ENCODE measurements at places on chromosomes 13 and 19.

DNA sequence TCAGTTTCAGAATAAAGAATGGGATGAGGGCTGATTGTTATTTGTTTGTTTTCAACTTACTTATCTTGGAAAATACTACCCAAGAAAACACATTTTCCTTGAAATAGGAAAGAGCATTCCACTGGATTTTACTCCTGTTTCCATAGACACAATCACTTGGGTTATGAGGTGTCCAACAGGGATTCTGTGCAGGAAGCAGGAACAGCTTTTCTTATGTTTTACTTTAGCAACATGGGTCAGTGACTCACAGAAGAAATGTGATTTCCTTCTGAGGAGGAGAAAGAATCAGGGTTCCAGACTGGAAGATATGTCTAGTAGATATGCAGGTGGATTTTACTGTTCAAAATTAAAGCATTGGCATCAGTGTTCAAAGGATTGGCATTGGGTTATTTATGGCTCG is 180.8 kb upstream of the GPC6 start:
- DNase-seq = no peak

DNA sequence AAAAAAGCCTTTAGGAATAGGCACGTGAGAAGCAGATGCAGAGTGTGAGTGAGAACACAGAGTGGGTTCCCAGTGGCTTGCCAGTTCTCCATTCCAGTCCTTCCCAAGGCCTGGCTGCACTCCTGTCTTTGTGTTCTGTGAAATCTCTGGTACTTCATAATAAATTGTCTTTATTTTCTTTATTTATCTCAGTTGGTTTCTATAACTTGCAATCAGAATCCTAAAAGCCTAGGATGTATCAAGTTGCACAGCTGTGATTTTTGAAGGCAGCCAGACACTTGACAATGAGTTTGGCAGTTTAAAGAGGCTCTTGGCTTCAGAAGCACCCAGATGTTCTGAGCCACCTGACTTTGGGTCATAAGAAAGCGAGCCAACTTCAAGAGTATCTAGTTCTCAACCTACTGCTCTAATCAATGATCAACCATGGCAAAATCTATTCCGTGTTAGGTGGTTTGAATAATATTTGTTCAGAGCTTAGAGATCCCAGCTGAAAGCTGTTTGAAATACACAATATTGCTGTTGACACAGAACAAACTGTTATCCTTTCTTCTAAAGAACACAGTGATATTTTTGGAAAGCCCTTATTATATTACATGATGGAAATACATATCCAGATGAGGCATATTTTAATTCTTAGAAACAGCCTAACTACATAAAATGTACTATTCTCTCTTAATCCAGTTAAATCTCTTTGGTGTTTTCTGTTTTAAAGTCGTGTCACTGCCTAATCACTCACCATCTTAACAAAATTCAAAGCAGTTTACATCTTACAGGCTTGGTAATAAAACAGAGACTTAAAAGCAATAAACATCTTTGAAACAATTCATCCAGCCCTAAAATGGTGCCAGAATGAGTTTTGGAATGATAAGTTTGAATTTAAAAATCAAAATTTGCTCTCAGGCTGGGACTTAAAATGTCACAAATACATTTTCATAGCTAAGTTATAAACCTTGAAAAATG is 483.0 kb upstream of the NBEA start:
- no peak for DNase-seq

- no peak for DNase-seq
These were observed 87.8 kb downstream of the ANKRD10 start for GRCh38 chr13:110826861-110827672.

DNA sequence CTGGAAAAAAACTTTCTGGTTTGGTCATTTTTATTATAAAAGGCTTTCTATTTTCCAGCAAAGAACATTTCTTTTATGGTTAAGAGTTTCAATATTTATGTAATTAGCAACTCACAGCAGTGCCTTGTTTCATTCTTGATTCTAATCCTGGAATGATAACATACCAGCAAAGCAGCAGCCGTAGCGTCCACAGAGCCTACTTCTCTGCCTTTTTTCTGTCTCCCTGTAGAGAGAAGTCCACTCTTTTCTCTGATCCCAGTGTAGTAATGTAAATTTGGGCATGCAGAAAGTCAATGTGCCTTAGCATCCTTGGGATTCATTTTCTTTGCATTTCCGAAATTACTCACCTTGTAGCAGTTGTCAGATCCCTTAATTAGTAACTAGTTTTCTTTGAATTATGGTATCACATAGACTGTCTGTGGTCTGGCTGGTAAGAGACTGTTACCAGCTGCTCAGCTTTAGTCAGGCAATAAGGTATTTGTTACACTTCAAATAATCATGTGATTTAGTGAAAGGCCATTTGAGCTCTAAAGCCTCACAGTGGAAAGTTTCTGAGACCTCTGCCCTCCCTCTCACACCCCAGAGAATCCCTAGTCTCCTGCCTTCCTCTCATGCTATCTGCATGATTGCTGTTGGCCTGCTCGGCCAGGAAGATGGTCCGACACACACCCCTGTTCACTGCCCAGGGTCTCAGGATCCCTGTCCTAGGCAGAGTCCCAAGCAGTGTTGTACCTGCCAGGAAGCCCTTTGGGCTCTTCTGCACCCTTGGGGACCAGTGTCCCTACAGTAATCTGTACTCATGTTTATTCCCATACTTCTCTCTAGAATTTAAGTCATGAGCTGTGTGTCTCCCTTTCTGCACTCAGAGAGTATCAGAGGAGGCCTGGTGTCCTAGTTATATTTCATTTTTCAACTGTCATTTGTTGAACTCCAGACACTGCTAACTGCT is 86.3 kb downstream of the LRCH1 start:
- no peak for DNase-seq

DNA sequence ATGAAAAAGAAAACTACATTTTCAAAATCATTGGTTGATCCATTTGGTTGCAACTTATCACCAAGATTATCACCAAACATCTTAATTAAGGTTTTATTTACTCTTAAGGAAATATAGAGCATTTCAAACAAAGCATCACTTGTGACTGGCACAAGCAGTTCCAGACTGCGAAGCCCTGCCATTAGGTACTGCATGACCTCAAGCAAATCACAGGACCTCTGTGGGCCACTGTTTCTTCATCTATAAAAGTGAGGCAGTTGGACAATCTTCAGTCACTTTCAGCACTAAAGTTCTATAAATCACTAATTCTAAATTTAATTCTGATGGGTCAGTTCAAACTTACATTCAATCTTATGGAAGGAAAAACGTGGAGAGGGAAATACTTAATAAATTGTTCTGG is 2.0 kb downstream of the ELF1 start:
- DNase-seq = no peak

DNA sequence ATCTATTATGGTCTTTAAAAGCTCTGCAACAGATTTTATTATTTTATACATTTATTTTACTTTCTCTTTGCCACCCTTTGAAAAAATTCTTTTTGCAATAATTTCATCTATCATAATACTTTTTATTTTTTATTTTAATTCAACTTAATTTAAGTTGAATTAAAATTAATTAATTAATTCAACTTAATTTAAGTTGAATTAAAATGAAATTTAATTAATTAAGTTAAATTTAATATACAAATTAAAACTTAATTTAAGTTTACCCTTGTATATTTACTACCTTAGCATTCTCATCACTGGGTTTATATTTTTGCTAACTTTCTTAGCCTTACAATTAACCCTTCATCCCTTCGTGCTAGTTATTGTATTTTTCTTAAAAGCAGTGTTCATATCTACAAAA is 301.4 kb downstream of the SLITRK5 start:
- no peak for DNase-seq

DNA sequence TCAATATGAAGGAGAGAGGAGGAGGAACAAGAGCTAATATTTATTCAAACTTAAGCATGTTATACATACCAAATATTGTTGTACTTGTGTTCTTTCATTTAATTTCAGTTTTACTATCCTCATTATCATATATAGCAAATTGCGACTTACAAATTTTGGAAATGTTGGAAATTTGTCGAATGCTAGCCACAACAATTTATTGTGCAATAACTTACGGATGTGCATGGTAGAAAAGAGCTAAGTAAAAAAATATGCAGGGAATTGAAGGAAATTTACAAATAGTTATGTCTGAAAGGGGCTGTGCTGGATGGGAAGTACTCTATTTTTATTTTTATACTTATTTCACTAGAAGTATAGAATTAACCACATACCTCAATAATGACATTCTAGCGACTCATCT is 376.3 kb downstream of the PCDH20 start:
- no peak for DNase-seq

GRCh38 chr13:95192998-95193397 is 108.3 kb downstream of the ABCC4 start:
- no peak for DNase-seq

DNA sequence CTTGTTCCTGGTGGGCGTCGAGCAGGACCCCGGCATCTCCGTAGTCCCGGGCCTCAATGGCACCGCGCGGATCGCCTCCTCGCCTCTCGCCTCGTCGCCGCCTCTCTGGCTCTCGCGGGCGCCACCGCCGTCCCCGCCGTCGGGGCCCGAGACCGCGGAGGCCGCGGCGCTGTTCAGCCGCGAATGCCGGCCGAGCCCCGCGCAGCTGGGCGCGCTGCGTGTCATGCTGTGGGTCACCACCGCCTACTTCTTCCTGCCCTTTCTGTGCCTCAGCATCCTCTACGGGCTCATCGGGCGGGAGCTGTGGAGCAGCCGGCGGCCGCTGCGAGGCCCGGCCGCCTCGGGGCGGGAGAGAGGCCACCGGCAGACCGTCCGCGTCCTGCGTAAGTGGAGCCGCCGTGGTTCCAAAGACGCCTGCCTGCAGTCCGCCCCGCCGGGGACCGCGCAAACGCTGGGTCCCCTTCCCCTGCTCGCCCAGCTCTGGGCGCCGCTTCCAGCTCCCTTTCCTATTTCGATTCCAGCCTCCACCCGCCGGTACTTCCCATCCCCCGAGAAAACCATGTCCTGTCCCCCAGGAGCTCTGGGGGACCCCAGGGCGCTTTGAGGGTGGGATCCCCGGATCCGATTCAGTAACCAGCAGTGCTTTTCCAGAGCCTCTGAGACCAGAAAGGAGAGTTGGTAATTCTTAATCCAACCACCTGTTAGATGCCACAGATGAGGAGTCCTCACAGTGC is 885 bp downstream of the MLNR start:
- DNase-seq = no peak

DNA sequence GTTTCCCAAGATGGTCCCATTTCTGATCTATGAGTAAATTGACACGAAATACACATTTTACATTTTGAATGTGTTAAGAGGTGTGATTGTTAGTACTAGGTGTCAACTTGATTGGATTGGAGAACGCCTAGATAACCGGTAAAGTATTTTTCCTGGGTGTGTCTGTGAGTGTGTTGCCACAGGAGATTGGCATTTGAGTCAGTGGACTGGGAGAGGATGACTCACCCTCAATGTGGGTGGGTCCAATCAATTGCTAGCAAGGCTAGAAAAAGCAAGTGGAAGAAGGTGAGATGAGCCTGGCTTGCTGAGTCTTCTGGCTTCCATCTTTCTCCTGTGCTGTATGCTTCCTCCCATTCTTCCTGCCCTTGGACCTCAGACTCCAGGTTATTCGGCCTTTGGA is 960.7 kb upstream of the PCDH9 start:
- DNase-seq = no peak

GRCh38 chr19:13007292-13008045 is 12.2 kb downstream of the NFIX start:
- no peak for DNase-seq

- DNase-seq = no peak
These were observed 279.8 kb upstream of the EDNRB start for GRCh38 chr13:78198419-78198818.

DNA sequence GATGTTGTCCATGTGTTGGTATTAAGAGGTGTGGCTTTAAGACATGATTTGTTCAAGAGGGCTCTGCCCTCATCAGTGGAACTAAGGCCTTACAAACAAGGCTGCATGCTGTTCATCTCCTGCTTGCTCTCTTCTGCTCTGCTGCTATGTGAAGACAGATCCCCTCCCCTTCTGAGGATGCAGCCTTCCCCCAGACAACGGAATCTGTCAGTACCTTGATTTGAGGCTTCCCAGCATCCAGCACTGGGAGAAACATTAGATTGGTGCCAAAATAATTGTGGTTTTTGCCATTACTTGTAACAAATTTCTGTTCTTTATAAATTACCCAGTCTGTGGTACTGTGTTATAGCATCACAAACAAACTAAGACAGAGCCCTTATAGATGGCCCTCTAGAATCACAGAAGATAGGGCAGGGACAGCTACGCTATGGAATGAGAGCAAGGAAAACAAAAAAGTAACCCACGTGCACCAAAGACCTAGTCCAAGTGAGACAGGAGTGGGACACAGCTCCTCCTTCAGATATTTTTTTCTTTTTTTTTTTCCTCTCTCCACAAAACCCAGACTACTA is 151.5 kb upstream of the RXFP2 start:
- DNase-seq = no peak

GRCh38 chr19:5200844-5201243 is 139.8 kb downstream of the PTPRS start:
- DNase-seq = no peak

DNA sequence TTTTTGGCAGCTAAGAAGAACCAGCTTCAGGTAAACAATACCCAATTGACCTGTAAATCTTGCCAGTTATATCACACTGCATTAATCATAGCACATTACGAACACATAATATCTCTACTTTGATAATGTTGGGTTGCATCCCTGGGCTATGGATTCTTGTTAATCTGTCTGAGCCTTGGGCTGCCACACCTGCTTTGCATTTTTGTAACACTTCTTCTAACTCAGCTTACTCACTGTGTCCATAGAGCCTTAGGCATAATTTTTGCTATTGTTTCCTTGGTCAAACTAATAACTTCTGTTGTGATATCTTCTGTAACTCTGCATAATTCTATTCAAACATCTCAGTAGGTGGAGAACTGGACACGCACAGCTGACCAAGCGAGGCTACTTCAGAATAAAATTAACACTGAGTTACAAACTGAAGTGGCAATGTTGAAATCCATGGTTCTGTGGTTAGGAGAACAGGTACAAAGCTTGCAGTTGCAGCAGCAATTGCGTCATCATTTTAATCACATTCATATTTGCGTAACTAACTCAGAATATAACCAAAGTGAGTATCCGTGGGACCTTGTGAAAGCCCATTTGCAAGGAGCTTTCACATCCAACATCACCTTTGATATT is 6.4 kb downstream of the ZNF350 start:
- DNase-seq = no peak
